ENCODE measurements at places on chromosomes 7 and 10.

DNA sequence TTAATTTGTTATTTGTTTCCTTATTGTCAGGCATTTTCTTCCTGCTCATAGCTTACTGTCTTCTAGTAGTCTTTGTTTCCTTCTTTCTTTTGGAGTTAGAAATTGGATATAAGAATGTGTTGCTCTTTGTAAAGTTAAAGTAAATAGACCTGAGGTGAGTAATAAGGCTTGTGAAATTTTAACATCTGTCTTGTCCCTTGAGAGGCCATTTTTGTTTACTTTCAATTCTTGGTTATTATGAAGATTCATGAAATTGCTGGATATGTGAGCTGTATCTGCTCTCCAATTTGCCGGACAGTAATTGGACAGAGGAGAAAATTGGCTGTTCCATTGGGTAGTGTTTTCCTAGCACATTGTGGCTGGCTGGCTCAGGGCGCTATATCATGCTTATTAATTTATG, 260.7 kb downstream of the EXOC4 start:
- no peak for DNase-seq

- peak; percentile 41 for DNase-seq
Measured at GRCh38 chr7:44148961-44149536, 7.9 kb upstream of the MYL7 start.

DNA sequence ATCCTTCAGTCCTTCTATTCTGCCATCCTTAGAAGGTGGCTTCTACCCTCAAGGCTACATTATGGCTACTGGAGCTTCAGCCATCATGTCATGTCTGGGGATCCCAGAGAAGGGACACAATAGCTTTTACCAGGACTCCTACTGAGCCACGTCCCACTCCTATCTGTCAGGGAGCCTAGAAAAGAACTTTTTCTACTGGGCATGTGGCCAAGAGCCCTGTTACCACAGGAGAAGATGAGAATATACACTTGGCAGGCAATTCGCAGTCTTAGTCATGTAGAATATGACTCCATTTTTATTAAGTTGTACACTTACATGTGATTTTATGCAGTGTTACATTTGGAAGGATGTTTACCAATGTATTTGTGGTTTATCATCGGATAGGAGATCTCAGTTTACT, 64.6 kb upstream of the KCNMA1 start:
- no peak for DNase-seq

GRCh38 chr7:29282819-29283414, 88.3 kb downstream of the CHN2 start:
- no peak for DNase-seq

GRCh38 chr7:3710531-3710930, 409.5 kb downstream of the SDK1 start:
- DNase-seq, result no peak

GRCh38 chr10:90871279-90871765, 452 bp upstream of the RPP30 start:
- DNase-seq, result no peak

GRCh38 chr7:37758501-37759045, 75.0 kb downstream of the GPR141 start:
- no peak for DNase-seq

GRCh38 chr10:102159051-102159597, 6.9 kb downstream of the NOLC1 start:
- DNase-seq, result no peak

DNA sequence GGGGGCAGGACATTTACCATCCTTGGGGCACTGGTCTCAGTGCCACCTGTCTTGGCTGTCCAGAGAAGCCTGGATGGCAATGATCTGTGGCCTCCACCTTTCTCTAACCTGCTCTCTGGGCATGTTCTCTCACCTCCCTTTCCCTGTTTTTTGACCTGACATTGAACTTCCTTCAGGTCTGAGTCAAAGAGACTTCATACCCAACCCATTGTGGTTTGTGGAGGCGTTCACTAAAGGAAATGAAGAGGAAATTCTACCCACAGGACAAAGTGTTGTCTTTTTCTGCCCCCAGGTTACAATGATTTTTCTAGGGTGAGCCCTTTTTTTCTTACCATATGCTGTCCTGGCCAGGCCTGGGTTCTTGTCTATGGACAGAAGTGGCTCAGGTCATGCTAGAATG, 76.6 kb downstream of the CYP26A1 start:
- DNase-seq, result no peak

DNA sequence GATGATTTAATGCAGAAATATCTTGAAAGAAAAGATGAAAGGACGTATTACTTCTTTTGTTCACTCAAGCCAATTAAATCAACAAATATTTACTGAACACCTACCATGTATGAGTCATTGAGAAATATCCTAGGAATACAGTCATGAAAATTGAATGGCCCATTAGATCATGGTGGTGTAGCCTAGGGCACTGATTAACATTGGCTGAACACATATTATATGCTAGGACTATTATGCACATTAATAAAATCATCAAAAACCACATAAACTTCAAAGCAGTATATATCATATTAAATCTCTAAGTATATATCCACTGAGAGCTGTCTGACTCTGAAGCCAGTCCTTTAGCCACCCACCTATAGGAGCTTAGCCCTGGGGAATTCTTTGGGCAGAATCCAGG, 41.8 kb downstream of the FAM204A start:
- DNase-seq, result no peak

Measured in sigmoid colon (tissue), 7 donors.